ENCODE measurements at places on chromosomes 5 and 9.

GRCh38 chr9:89278997-89279739 lies 31.8 kb upstream of the CKS2 start:
- DNase-seq = no peak

DNA sequence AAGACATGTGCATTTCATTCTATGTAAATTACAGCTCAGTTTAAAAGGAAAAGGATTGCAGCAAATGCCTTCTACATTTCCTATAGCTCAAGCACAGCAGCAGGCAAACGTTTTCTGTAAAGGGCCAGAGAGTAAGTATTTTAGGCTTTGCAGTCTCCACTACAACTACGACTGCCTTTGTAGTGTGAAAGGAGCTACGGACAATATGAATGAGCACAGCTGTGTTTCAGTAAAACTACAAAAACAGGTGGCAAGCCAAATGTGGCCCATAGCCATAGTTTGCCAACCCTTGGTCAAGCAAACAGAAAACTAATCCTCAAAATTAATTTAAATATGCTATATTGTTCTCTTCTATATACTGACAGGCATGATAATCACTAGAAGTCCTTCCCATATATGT lies 7.2 kb downstream of the PTBP3 start:
- DNase-seq = no peak

DNA sequence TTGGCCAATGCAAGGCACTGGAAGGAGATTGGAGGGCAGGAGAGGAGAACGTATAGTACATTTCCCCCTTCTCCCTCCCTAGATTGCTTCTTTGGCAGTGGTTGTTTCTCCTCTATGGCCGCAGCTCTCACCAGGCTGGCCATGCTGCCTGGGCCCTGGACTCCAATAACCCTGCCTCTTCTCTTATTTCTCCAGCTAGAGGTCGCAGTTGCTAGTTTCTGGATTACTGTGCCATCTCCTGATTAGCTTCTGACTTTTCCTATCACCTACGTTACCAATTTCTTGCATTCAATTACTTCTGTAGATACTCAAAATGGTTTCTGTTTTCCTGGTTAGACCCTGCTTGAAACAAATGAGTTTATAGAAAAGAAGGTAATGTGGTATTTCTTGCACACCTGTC lies 2.4 kb upstream of the MACIR start:
- no peak for DNase-seq

GRCh38 chr5:43104057-43104456 lies 16.7 kb upstream of the ZNF131 start:
- no peak for DNase-seq

- no peak for DNase-seq
These were observed 121.0 kb downstream of the FEM1C start for GRCh38 chr5:115423541-115423940.

DNA sequence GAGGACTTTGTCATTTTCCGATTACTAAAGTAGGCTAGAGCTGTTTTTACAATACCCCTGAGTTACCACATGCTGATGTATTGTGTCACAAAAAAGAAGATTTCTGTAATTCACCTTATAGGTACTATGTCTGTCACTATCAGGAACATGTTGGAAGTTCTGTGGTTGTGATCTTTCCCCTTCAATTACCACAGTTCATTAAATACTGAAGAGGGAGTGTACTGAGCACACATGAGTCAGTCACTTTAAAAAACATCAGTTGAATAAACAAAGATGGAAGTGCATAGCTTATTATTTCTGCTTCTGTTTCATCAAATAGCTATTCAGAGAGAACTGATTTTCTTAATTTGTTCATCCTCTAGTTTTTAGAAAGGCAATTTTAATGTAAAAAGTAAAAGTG lies 31.7 kb downstream of the AP3S1 start:
- DNase-seq = no peak

- no peak for DNase-seq
These were observed 12.4 kb upstream of the IL17B start for GRCh38 chr5:149391524-149391923.

GRCh38 chr5:61881821-61882487 lies 424.1 kb upstream of the KIF2A start:
- DNase-seq = no peak

DNA sequence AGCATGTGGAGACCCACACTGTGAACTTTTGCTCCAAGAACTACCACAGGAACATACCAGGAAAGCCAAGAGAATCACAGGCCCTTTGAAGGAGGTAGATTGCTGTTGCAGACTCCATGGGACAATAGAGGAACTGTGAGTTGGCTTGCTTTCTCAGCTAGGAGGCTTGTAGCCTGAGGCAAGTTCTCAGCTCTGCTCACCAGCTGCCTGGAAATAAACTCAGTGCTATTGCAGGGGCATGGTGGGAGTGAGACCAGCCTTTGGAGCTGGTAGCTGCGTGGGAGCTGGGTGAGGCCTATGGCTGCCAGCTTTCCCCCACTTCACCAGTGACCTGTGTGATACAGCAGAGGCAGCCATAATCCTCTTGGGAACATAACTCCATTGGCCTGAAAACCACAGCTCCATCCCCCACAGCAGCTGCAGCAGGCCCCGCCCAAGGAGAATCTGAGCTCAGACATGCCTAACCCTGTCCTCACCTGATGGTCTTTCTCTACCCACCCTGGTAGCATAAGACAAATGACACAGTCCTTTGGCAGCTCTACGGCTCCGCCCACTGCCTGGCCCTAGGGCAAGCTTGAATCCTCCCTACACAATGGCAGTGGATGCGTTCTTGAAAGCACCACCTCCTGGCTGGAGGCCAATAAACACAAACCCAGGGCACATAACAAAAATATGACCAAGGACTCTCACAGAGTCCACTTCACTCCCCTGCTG lies 389.5 kb downstream of the KIF4B start:
- DNase-seq = no peak

DNA sequence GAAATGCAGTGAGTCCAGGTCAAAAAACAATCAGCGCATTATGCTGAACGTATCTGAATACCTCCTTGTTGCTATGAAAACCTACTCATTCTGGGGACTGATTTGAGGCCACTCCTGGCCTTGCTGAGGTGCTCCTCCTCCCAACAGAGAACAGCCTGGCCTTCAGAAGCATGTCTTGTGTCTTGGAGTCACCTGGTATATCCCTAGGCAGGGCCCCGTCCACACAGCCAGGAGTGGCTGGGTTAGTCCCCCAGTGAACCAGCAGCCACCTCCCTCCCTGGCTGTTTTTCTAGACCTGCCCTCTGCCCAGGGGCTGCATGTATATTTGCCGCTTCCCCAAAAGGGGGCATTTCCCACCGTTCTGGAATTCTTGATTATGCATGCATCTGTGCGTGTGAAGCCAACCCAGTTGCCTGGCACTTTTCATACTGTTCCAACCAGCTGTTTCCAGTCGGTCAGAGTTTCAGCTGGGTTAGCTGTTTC lies 99.2 kb upstream of the SPATA31C2 start:
- no peak for DNase-seq

GRCh38 chr5:37174928-37175327 lies 74.2 kb downstream of the CPLANE1 start:
- DNase-seq = no peak

GRCh38 chr5:122402955-122403685 lies 91.1 kb downstream of the SNCAIP start:
- DNase-seq = no peak

- no peak for DNase-seq
These were observed 316.1 kb downstream of the DMRT2 start for GRCh38 chr9:1366276-1366675.

DNA sequence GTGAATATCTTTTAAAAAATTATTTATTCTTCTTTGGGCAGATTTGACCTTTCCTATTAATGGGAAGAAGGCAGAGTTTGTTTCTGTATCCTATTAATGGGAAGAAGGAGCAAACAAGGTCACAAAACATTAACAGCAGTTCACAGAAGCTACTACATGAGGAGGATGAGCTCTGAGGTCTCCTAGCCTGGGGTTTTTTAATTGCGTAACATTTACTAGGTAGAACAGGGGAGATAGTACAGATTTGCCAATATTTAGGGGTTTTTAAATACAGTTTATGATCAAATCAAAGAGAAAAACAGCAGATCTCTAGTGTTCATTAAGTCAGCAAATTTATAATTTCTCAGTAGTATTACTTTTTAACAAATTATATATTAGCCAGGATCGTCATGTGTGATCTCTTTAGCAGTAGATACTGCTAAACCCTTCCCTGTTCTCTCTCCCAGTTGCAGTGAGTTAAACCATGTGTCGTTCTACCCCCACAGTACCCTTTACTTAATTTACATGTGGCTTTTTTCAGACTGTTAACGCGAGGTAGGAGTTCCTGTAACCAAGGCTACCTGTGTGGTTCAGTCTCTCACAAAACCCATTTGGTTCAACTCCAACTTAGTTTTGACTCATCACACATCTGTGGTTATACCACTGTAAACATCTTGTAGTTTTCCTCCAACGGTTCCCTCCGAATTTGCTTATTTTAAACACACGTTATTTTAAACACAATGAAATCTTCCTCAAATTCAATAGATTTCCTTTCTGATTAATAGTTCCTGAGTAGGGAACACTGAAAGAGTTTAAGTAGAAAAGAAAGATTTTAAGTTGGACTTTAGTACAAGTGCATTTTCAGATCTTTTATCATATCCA lies 13.3 kb downstream of the SLC25A46 start:
- DNase-seq = no peak

DNA sequence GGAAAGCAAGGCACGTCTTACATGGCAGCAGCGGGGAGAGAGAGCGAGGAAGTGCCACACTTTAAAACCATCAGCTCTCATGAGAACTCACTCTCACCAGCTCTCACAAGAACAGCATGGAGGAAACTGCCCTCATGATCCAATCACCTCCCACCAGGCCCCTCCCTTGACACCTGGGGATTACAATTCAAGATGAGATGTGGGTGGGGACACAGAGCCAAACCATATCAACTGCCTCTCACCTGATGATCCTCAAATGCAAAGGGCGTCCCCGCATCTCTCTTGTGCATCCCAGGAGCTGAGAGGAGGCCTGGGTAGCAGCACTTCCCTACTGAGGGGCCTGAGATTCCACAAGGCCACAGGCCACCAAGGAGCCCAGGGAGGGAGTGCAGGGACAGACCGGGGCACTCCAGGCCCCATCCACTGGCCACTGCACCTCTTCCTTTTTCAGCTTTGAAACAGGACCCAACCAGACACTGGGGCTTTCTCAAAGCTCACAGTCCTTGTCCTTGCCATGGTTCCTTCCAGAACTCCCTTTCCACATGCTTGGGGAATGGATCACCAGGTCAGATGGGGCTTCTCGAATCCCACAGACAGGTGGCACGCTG lies 54.5 kb upstream of the IL17B start:
- DNase-seq = no peak

DNA sequence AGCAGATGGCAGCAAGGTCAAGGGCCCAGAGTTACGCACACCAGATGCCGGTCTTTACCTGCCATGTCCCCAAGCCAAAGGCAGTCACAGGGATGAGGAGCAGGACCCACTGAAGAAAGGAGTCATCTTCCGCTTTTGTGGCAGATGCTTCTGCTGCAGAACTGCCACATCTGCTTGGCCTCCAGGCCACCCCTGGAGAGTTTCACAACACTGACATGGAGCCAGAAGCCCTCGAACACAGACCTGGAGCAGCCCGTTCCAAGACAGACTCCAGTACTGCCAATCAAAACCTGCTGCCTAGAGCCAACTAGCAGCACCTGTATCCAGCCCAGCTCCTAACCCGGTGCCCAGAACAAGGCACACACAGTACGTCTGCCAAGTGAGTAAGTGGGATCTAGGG lies 1.5 kb downstream of the SURF1 start:
- DNase-seq = no peak

DNA sequence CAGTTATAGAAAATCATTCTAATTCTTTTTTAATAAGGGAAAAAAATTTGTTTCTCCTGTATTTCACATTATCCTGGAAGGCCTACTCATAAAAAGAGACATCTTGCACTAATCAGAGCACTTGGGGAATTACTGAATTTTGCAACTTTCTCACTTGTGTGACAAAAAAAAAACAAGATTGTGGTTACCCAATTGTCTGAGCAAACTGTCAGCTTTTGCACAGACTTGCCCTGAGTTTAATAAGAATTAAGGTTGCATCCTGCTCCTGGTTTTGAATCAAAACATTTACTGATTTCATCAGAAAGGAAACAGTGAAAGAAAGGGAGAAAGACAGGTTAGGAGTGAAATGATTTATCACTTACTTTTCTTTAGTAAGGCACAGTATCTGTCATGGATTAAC lies 10.6 kb upstream of the SH3RF2 start:
- no peak for DNase-seq

- no peak for DNase-seq
These were observed 88.5 kb downstream of the SUSD1 start for GRCh38 chr9:112086627-112087026.

DNA sequence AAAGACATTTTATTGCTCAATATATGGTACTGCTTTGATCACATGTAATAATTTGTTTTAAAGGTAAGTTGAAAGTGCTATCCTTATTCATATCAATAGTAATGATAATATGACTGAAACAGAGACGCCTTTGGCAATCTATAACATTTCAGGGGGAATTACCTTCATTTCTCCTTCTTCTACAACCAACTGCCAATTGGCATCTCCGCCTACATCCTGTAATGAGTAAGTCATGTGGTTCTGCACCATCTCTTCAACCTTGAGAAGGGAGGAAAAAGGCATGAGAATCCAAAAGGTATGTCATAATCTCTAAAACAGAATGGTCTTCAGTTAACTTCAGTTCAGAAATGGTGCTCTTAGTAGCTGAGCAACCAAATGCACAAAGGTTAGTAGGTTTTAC lies 52.4 kb downstream of the HMGCR start:
- DNase-seq = no peak

DNA sequence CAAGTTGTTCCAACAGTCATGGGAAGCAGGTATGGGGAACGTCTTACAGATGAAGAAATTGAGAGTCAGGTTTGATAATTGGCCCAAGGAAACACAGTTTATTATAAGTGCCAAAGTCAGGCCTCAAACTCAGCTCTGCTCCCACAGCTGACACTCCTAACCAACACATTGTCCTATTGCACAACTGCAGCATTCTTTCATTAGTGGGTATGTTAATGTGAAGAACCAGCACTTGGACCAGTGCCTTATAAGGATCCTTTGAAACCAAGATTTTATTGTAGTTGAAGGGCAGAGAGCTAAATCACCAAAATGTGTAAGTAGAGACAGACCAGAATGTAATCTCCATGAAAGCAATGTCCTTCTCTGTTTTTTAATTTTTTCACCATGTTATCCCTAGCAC lies 56.1 kb downstream of the GRIA1 start:
- DNase-seq = no peak

GRCh38 chr5:111016801-111017200 lies 54.7 kb upstream of the TSLP start:
- no peak for DNase-seq

DNA sequence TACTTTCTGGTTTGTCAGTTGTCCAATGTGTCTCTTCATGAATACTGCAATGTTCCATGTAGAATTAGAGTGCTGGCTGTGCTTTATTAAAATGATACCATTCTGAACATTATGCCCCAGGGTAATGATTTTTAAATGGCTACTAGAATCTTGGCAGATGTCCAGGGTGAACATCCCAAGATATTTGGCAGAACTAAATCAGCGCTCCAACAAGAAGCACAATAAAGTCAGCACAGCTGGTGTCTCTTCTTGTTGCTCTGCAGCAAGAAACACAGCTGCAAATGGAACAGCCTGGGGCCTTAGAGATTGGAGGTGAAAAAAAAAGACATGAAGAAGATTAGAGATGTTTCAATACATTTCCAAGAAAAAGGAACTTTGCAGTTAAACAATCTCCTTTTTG lies 248.3 kb downstream of the CDH18 start:
- no peak for DNase-seq
